ENCODE measurements at places on chromosomes 6 and 20. TPM values are rescaled to one million over a fixed set of nuclear protein-coding genes. Genes with fewer than 3 reads are reported as not detected.
A peak's percentile ranks its signal among the peaks of the same experiment; 100 is the strongest.

DNA sequence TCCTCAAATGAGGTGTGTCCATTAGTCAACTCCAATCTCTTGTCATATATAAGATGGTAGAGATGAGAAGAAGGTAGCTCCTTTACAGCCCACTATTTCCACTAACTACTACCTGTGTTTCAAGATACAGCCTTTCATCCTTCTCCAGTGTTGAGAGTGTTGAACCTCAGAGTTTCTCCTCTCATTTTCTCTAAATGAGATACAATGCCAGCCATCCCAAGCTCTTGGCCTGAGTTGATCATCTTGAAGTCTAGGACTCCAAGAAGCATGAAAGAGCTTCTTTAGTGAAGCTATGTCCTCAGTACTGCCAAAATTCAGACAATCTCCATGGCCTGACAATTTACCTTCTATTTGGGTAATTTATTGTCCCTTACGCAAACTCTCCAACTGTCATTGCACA, 548 bp upstream of the HLA-DRA start:
- DNase-seq = no peak

GRCh38 chr6:169533301-169534038, 168.4 kb downstream of the WDR27 start:
- no peak for DNase-seq

The OR2B6 gene
- total RNA-seq = not detected

The SLC22A1 gene
- 1.3 TPM for total RNA-seq

DNA sequence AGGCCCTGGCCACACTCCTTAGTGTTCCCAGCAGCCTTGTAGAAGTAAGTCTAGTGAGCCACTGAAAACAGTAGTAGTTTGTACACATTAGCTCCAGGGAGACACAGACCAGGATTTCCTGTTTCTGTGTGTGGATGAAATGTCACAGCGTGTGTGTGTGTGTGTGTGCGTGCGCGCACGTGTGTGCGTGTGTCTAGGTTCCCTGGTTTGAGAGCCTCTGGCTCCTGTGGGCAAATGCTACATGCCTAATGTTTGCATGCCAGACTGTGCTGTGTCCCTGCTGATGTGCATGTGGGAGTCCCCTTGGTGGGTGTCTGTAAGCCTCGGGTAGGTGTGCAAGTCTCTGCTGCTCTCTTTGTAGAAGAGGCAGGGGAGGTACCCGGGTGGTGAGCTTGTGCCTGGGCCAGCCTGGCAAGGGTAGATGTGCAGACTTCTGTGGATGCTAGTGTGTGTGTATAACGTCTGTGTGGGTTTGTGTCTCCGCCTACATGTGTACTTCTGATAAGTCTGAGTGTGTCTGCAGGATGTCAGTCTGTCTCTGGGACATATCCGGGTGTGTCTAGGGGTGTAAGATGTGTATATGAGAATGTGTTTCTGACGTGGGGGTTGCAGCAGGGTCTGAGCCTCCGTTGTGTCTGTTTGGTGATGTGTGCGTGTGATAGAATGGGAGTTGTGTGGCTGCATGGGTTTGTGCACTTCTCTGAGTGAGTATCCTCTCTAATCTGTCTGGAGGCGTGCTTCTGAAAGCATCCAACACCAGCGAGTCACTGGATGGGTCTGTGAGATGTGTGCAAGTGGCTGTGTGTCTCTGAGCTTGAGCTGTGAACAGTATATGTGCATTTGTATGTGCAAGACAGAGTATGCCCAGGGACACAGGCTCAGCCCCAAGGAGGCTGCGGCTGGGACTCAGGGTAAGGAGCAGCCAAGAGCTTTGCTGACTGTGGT, 19.0 kb upstream of the TLDC2 start:
- no peak for DNase-seq

DNA sequence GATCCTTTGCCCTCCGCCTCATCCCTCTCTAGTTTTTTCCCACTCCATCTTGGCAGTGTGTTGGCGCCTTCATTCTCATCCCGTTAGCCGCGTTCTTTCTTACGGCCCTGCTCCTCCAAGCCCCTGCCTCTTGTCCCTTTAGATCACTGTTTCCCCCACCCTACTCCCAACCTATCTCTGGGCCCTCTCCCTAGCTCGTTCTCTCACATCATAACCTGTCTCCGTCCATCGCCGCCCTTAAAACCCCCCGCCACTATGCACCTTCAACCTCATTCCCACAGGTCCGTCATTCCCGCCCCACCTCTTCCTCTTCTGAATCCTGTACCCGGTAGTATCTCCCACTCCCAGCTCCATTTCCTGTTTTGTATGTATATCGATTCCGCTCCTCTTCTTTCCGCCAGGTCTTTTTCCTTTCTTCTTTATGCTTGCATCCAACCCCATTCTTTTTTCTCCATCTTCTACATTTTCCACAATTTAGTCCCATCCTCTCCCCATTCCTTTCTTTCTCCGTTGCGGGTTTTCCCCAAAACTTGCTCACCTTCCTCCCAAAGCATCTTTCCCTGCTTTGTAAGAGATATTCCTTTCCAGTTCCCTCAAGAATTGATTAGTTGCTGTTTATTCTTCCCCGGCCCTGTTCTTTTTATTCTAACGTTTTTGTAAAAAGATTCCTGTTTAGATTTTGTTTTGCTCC, 671 bp downstream of the EFHC1 start:
- DNase-seq = peak; percentile 35

DNA sequence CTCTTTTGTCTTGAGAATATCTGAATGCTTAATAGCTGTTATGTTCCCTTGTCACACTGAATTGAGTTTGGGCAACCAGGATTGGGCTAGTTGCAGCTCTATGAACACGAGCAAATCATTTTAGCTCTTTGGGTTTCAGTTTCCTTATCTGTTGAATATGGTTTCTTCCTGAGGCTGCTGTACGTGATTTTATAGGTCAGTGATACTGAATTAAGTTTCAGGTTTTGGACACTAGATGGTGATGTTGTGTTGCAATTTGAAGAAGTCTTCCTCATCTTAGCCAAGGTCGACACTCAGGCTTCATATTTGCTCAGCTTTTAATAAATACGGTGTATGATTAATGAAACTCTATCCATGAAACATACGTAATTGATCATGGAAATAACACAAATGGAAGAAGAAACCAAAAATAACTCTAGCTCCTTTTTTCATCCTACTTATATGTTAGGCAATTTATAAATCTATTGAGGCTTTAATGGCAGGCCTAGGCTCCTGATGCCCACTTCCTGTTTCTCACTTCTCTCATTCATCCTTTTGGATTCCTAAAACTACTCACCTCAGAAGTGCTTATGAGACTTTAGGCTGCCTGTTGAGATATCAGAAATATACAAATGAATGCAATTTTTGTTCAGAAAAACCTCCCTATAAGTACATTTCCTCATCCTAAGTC, 354.1 kb upstream of the MAP3K7 start:
- DNase-seq = no peak

- no peak for DNase-seq
These were observed 539.3 kb upstream of the ID4 start for GRCh38 chr6:19297880-19298279.

DNA sequence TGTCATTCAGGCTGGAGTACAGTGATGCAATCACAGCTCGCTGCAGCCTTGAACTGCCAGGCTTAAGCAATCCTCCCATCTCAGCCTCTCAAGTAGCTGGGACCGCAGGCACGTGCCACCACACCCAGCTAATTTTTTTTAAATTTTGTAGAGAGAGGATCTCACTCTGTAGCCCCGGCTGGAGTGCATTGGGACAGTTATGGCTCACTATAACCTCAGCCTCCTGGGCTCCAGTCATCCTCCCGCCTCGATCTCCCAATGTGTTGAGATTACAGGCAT, 86.5 kb downstream of the SERAC1 start:
- no peak for DNase-seq

DNA sequence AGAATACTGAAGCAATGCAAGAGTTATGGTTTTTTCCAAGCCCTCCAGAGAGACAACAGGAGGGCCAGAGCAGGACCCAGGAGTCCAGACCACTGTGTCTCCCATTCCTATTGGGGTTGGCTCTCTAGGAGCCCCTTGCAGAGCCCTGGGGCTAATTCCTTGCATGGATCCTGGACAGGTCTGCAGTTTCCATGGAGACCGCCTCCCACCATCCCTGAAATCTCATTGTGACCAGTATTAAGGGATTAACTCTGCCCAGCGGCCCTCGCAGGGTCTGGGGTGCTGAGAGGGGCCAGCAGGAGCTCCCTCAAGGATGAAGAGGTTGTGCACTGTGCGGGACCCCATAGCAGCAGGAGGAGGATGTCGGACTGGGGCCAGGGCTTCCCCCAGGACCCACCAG, 34.8 kb downstream of the HNF4A start:
- no peak for DNase-seq

The RIPPLY2 gene
- total RNA-seq = not detected

The CHRNA4 gene
- 0.15 TPM for total RNA-seq

The LINC00237 gene
- 0.72 TPM for total RNA-seq

The COL10A1 gene
- 2.0 TPM for total RNA-seq

DNA sequence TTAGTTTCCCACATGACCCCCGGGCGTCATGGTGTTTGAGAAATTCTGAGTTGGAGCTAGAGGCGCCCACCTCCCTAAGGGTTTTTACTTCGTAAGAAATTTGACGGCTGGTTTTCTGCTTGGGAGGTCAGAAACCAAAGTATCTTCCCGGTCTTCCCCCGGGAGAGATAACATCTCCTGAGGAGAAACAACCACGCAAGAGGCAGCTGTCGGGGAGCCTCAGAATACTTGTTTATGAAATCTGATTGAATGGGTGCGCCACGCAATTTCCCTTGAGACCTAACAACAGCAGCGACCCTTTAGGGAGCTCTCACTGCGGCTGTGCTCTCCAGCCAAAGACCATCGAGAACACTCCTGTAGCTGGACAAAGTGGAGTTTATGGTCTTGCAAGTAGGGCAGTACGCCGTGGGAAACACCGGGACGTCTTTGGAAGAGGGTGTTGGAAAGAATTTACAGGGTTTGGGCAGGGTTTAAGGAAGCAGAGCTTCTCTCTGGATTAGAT, 608 bp upstream of the EIF2S2 start:
- DNase-seq = peak; percentile 44

The SNX9 gene
- 47.8 TPM for total RNA-seq

GRCh38 chr6:46932526-46933319, 11.0 kb upstream of the ADGRF5 start:
- no peak for DNase-seq

The HMGCLL1 gene
- total RNA-seq = not detected

- peak; percentile 66 for DNase-seq
These were observed 11.3 kb downstream of the NT5E start for GRCh38 chr6:85460921-85461797.

DNA sequence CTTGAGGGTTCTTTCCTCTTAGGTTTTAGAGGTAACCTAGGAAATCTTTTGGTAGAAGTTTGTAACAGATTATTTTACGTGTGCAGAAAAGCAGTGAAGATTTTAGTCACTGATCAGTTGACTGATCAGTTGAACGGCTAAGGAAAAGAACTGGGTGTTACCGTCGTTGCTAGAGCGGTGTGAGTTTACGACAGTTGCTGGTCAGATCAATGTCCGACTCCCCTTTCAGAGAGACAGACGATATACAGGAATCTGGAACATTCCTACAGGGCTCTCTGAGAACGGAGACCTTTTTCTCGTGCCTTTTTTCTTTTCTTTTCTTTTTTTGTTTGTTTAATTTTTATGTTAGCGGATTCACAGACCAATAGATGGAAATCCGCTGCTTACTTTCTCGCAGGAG, 132.1 kb upstream of the ZNF184 start:
- DNase-seq = no peak

GRCh38 chr20:24862606-24863005, 86.5 kb upstream of the CST7 start:
- no peak for DNase-seq

DNA sequence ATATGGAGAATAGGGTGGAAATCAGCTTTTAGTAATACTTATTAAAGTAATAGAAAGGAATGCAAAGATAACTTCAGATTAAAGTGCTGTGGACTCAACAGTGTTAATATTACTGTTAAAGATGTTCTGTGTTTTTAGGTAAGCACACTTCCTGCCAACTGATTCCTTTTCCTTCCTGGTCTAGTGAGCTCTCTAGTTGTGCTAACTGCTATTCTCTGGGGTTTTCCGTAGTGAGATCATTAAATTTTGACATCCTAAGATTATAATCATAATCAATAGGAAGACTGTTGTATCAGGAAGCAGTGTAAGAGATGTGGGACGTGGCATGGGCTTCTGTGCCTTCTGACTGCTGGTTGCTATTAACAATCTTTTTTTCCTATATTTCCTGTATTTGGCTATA, 1.2 kb upstream of the TMEM217 start:
- no peak for DNase-seq

DNA sequence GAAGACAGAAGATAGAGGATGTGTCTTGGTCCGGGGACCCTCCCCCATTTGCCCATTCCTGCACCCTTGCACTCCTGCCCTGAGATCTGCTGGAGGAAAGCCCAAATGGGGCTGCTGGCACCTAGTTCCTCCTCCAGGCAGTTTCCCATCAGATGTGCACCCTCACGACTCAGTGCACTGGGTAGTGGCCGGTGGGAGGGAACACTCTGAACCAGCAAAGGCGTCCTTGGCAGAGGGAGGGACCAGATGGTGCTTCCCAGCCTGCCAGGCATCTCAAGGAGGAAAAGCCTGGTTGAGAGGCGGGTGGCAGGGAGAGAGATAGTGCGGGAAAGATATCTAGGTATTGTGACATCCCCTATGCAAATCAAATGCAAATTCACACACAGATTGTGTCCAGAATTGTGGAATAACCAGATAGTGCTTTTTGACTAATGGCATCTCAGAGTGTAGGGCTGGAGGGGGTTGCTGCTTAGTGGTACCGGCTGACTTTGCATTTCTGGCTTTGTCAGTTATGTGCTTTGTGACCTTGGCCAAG, 19.5 kb downstream of the TMEM151B start:
- DNase-seq = no peak

GRCh38 chr20:21048841-21049273, 57.3 kb downstream of the LINC00237 start:
- DNase-seq = no peak

GRCh38 chr20:10297684-10298240, 79.1 kb downstream of the SNAP25 start:
- DNase-seq = no peak

DNA sequence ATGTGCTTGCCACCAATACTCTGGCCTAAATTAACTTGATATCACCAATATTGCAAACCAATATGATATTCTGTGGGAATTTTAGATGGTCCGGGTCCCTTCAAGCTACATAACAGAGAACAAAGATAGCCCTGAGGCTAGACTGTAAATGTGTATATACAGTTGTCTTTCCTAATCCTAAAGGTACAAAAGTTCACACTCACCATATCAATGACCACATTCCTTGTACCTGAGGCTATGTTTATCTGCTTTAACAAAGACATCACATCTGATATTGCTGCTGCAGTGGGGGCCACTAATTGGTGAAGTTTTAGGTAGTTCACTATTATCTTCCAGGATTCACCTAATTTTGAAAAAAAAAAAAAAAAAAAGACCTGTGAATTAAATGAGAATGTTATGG, 38.6 kb upstream of the VGLL2 start:
- no peak for DNase-seq

GRCh38 chr6:32883789-32884188, 29.8 kb downstream of the PSMB9 start:
- no peak for DNase-seq

DNA sequence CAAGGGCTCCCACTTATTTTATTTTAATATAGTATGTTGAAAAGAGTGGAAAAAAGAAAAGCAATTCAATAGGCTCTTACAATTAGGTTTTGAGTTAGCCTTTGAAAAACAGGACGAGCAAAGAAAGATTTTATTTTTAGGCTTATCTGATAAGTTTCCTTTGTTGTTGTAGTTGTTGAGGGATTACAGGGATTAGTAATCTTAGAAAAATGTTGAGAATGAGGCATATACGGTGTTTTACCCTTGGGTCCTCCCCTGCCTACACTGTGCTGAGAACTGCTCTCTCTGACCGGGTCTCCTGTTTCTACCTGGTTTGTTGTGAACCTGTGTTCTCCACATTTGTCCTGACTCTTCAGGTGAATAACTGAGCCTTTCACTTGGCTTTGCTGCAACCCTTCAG, 16.7 kb downstream of the TRAPPC3L start:
- DNase-seq = no peak

The SMOC2 gene
- 84.4 TPM for total RNA-seq

All from ovary (tissue), 10 donors.